ENCODE measurements at places on chromosomes 2 and 18.

- DNase-seq: no peak
Observed at GRCh38 chr2:3007135-3007534, 370.5 kb downstream of the EIPR1 start.

DNA sequence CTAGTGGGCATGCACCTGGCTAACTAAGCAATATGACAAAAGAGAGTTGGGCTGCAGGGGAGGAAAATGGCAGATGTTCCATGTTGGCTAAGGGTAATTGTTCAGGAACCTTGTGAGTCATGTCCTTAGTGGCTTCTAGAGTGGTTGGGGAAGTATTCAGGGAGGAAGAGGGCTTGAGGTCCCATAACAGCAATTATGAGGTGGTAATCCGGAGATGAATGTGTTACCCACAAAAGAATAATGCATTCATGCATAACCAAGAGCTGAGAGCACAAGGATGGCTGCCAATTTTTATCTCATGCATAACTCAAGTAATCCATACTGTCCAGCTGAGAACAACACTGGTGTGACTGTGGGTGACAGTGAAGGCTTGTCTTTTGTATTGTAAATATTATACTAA is 42.9 kb downstream of the TMEFF2 start:
- DNase-seq: peak; percentile 60

DNA sequence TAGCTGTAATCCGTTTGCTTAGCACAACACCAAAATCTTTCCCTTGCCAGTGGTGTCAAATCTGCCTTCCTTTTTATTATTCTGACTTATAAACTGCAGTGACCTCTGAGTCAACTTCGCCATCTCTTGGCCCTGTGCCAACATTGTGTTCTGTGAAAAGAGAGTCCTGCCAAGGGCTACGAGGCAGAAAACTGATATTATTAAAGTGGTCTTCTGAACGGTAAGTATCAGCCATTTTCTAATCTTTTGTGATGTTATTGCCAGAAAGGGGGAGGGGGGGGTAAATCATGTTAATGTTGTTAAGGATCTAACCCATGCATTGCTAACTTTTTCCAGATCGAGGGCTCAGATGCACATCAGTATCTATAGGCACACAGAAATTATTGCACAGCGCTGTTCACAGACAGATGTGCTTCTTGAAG is 121.5 kb upstream of the LTBP1 start:
- DNase-seq: no peak

DNA sequence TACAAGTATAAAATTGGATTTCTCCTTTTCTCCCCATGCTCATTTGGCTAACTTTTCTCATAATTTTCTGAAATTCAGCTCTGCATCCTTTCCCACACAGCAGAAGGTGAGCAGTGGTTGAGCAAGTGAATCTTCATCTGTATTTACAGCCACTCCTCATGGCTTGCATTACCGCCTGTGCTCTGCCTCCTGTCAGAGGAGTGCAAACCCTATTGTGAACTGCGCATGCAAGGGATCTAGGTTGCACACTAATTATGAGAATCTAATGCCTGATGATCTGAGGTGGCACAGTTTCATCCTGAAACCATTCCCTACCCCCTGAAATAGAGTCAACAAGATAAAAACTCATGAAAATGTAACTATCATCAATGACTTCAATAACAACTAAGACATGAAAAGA is 20.0 kb downstream of the ME2 start:
- no peak for DNase-seq

GRCh38 chr2:99695130-99695943 is 205.5 kb upstream of the REV1 start:
- DNase-seq: no peak

DNA sequence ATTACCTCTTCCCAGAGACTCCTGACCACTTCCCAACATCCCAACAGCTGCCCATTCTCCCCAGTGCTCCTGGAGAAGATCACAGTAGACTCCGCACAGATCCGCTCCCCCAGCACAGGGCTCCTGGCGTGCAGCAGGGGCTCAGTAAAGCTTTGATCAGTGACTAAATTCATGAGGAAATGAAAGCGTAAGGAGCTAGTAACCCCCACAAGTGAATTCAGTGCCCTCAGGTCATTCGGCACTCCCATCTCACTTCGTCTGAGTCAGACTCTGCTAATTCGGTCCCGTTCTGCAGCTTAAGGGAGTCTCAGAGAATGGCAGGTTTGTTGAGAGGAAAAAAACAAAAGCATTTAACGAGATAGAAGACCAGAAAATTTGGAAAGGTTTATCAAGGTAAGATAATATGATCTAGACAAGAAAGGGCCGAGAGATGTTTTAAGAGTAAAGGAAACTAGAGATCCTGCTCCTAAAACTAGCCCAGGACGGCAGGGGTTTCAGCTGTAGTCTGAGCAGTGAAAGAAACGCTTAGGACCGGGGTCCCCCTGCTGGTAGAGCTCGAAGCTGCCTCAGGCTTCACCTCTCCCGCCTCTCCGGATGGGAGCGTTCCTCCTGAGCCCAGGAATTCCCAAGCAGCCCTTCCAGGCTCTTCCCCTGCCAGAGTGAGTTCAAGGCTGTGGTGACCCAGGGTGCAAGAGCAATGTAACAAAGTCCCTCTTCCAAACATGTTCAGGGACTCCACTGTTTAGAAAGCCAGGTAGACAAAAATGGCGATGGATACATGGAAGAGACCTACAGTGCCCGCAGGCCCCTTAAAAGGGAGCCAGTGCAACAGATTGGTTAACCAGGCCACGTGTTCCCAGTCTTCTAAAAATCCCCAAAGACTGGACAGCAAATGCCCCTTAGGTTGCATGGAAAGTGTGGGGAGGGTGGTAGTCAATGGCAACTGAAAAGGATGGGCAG is 127.3 kb downstream of the DNER start:
- DNase-seq: peak; percentile 39

GRCh38 chr18:69265656-69266055 is 135.0 kb upstream of the DOK6 start:
- DNase-seq: no peak

DNA sequence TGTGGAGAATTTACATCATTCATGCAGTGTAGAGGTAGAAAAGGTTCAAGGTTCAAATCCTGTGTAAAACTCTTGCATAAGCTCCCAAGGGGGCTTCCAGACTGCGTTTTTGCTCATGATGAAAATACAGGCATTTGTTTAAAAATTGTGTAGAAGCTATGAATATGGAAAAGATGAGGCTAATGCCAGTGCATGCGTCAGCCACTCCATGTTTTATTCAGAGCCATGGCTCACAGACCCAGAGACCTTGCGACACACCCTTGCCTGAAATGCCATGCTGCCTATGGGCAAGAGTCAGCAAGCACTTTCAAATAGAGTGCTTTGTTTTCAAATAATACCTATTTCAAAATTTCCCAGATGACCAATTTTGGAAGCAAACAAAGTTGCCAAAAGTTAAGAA is 262.3 kb downstream of the TRIB2 start:
- DNase-seq: no peak

DNA sequence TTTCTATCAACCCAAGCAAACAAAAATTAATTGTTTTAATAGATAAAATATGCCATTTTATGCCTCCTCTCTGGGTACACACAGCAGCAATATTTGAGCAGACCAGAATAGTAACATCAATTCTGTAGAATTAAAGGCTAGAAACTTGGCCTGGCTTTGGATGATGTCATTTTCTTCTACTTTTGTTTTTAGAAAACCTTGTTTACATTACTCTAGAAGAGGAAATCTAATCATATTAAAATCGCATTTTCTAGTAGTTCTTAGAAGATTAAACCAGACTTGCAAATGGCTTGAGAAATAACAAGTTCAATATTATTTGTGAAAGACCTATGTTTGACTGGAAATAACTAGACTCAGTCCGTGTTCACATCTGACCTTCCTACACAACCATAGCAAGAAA is 102.3 kb upstream of the RFX8 start:
- DNase-seq: no peak

DNA sequence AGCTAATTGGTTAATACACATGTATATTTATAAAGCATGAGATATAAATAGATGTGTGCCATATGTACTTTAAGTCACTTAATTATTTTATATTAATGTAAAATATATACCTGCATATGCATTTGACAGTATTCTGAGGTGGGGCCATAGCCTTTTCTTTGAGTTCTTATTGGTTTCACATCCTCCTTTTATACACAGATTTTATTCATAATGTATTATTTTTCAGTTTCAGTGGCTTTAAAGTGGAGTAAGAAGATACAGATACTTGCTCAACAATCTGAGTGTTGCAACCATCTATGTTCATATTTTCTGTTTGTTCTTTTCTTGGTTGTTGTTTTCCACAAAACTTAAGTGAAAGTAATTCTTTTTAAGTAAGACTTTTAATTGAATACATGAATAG is 436.5 kb downstream of the RND3 start:
- DNase-seq: no peak

DNA sequence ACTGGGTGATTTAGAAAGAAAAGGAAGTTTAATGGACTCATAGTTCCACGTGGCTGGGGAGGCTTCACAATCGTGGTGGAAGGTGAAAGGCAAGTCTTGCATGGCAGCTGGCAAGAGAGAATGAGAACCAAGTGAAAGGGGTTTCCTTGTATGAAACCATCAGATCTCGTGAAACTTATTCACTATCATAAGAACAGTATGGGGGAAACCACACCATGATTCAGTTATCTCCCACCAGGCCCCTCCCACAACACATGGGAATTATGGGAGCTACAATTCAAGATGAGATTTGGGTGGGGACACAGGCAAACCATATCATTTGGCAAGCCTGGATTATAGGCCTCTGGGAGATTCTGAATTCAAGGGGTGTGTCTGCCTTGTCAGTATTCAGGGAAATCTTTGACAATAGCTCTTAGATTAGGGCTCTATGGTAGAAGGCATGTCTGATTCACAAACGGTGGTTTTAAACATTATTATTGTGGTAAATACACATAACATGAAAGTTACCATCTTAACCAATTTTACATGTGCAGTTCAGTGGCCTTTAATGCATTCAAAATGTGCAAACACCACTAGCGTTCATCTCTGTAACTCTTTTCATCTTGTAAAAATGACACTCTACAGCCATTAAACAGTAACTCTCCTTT is 15.3 kb upstream of the PLB1 start:
- no peak for DNase-seq

DNA sequence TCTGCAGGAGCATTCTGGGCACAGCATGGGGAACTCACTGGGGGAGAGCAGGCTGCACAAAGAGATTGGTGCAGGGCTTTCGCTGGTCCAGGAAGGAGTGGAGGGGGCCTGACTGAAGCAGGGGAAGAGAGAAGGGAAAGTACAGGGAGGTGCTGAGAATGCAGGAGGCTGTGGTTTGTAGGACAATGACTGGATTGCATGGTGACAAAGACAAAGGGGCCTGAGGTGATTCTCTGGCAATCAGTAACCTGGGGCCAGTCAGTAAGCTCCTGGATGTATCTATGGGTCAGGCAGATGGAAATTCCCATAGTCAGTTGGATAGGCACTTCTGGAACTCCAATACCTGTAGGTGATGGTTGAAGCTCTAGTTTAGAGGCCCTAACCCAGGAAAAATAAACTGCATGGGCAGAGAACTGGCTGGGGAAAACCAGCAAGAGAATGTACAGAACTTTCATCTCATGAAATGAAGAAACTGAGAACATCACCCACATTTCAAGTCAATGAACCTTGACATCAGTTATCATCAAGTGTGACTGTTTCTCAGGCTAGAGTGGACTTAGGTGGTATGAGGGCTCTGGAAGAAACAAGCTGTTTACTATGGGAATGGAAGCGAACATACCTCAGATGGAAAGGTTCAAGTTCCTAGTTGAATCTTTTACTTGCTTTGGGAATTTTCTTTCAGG is 193.2 kb downstream of the TPGS2 start:
- DNase-seq: no peak

- DNase-seq: no peak
Observed at GRCh38 chr18:22739061-22739642, 194.0 kb upstream of the RBBP8 start.

- no peak for DNase-seq
Observed at GRCh38 chr2:62208074-62208757, 12.3 kb downstream of the B3GNT2 start.

- DNase-seq: no peak
Observed at GRCh38 chr2:240604939-240605716, 18.6 kb downstream of the CAPN10 start.

GRCh38 chr2:10017313-10017941 is 25.9 kb upstream of the KLF11 start:
- no peak for DNase-seq

- DNase-seq: no peak
Observed at GRCh38 chr2:216029416-216030129, 16.2 kb upstream of the MREG start.

GRCh38 chr2:45518546-45518945 is 92.5 kb downstream of the SRBD1 start:
- DNase-seq: no peak

DNA sequence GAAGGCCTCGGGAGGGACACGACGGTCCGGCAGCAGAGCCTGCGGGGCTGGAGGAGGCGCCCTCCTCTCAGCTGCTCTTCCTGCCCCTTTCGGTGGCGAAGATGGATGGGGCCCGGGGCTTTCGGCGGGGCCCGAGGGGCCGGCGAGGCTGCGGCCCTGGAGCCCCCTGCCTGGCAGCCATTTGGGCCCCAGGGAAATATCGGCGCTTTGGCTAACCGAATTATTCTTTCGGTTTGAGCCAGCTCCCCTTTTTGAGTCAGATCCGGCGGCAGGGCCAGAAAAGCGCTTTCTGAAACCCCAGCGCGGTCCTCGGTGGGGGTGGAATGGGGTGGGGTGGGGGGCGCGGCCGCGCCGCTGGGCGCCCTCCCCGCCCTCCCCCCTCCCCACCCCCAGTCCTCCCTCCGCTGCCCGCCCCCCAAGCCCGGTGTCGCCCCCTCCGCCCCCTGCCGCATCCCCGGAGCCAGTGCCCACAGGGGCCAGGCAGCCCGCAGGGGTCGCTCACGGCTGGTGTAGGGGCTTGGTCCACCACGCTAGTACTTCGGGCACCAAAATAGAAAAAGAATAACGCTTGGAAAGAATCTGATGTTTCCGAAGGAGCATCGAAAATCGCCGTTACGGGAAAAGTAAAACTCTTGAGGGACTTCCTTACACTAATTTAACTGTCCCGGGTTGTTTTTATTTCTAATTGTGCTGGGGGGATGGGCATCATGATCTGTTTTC is 9.1 kb upstream of the ARID5A start:
- DNase-seq: no peak

DNA sequence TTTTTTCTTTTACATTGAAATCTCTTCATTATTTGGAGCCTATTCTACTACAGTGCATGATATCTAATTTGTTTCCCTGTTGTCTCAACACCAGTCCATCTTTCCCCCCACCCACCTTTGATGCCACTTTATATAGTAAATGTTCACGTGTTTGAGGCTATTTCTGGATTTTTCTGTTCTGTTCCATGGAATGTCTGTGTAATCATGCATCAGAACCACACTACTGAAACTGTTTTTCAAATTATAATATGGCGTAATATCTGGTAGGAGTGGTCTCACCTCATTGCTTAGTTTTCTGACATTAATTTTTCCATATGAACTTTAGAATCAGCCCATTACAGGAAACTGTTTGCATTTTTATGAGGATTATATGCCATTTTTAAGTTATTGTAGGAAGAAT is 19.1 kb upstream of the NARS1 start:
- no peak for DNase-seq

GRCh38 chr2:73069041-73069854 is 2.3 kb downstream of the SFXN5 start:
- DNase-seq: no peak

GRCh38 chr18:44958455-44958854 is 277.8 kb downstream of the SETBP1 start:
- DNase-seq: no peak

GRCh38 chr2:106551417-106552130 is 64.4 kb downstream of the CD8B2 start:
- DNase-seq: no peak

GRCh38 chr2:20829861-20830260 is 7.0 kb upstream of the LDAH start:
- DNase-seq: no peak

GRCh38 chr18:7990670-7991069 is 423.6 kb downstream of the PTPRM start:
- DNase-seq: no peak

All from HS-27A (cell line).